ENCODE measurements at places on chromosomes 11 and 22.
A peak's percentile ranks its signal among the peaks of the same experiment; 100 is the strongest.

DNA sequence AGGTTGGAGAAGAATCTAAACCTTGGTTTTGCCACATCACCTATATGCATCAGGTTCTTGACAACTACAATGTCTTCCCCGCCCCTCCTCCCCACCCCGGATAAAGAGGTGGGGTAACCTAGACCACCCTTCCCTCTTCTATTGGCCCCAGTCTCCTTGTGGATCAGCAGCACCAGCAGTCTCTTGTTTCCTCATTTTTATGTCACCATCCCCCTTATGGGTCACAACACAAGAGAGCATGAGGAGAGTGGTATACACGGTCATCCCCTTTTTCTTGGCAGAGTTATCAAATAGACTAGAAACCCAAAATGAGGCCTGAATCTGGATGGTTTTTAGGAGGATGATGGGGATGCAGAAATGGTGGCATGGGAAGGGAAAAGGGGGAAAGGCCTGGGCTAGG is 1.2 kb downstream of the MS4A4E start:
- DNase-seq: no peak

- DNase-seq: no peak
Measured at GRCh38 chr11:120800206-120800605, 223.7 kb upstream of the TBCEL start.

DNA sequence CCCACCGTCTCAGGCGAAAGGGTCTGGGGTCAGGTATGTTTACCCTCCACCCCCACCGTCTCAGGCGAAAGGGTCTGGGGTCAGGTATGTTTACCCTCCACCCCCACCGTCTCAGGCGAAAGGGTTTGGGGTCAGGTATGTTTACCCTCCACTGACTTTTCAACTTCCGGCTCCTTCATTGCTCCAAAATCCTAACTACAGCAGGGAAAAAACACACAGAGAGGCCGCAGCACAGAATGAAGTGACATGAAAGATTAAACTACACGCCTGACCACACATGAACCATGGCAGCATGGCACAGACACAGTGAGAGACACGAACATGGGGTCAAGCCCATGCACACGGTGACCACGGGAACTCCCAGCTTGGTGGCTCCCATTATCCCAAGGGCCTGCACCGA is 634.9 kb upstream of the B3GAT1 start:
- DNase-seq: no peak

- no peak for DNase-seq
Measured at GRCh38 chr11:43381802-43382201, 23.1 kb downstream of the TTC17 start.

GRCh38 chr11:3231851-3232744 is at the start of gene MRGPRE:
Gene MRGPRE, minus strand, starts transcription at chr11:3232417. Its CDS starts 3,618 bp downstream, at chr11:3228799.
- DNase-seq: no peak

- no peak for DNase-seq
Measured at GRCh38 chr11:16605389-16605893, 133.0 kb upstream of the C11orf58 start.

GRCh38 chr11:125931668-125932067 is 14.2 kb upstream of the VSIG10L2 start:
- DNase-seq: no peak

DNA sequence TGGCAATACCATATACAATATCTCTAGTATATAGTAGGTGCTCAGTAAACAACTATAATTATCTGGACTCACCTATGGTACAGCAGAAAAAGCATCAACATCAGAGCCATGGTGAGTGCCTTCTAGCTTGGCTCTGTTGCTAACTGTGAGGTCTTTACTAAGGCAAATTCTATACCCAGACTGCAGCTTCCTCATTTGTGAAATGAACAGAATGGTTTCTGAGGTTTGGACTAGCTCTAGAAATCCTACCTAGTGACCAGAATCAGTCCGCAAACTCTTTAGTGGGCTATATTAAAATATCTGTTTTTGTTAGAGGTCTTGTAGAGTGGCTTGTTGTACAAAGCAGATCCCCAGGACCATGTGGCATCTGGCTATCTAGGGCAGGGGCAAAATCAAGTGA is 3.7 kb downstream of the MS4A1 start:
- no peak for DNase-seq

GRCh38 chr11:16361108-16361865 is 4.9 kb upstream of the SOX6 start:
- DNase-seq: no peak

DNA sequence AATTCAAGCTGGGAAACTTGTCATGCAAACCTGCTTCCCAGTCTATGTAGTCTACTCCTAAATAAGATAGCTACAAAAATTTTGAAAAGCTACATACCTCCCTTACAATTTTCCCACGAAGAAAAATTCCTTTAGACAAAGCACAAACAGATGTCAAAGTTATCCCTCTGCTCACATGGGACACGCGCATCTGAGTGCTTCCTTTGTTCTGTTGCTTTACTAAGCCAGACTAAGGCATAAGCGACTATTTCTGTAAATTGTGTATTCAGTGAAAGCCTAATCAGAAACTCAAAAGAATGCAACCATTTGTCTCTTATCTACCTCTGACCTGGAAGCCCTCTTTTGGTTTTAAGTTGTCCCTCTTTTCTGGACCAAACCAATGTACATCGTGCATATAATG is 583.7 kb upstream of the B3GAT1 start:
- no peak for DNase-seq

- DNase-seq: no peak
Measured at GRCh38 chr22:50720301-50721256, 17.4 kb upstream of the ACR start.

DNA sequence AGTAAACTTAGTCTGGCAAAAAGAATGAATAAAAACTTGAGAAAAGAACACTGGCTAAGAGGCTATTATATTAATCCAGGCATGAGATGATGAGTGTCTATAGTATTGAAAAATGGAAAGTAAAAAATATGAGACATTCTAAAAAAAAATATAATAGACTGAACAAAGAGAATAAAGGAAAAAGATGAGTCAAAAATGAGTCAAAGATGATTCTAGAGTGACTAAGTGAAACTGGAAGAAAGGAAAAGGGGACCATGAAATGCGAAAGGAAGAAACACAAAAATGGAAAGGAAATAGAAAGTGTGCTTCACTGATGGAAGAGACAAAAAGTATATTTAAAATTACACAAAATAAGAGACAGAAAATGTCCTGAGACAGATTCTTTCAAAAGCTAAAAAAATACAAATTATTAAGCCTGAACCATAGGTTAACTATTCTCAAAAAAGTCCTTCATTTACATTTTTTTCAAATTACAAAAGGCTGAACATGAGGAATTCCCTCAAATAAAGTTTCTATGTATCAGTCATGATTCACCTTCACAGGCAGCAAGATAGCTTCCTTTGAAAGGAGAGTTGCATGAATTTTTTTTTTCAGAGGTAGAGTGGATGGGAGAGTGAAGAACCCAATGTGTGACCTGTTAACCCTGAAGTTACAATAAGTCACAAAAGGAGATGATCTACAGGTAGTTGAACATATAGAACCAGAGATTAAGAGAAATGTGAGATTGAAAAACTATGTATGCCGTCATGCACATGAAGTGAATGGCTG is 75.2 kb downstream of the EIF3M start:
- no peak for DNase-seq

- no peak for DNase-seq
Measured at GRCh38 chr11:104898685-104899013, 389 bp upstream of the CASP12 start.

DNA sequence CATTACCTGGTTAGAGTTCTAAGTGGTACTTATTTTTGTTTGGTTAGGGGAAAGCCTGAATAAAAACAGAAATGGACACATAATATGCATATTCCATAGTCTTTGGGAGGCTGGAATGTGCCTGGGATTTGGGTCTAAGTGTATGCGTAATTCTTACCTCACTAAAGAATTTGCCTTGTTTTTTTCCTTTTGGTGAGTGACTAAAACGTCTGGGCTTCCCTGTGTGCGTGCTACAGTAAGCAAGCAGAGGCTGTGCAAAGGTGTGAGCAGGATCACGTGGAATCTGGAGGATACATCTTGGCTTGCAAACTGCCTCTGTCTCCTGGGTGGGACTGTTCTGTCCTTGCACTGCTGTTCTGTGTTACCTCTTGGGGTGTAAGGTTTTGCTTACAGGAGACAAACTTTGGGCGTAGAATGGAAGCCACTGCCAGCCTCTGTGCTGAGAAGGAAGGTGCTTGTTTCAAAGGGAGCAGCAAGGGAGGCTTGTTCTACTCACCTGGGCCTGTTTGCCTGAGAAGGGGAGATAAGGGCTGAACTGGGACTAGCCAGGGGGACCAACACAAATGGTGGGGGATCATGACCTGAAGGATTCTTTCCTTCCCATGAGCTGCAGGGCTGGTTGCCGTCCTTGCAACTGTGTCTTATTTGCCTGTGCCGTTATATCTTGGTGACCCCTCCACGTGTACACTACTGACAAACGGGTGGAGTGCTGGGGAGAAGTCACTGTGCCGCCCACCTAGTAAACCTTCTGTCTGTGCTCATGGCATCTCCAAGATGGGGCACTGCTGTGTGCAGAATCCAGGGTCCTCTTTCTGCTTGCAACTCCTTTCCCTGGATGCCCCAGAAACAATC is 4.5 kb downstream of the NEAT1 start:
- DNase-seq: peak; percentile 28

GRCh38 chr22:32561756-32562155 is 87.1 kb downstream of the FBXO7 start:
- no peak for DNase-seq

DNA sequence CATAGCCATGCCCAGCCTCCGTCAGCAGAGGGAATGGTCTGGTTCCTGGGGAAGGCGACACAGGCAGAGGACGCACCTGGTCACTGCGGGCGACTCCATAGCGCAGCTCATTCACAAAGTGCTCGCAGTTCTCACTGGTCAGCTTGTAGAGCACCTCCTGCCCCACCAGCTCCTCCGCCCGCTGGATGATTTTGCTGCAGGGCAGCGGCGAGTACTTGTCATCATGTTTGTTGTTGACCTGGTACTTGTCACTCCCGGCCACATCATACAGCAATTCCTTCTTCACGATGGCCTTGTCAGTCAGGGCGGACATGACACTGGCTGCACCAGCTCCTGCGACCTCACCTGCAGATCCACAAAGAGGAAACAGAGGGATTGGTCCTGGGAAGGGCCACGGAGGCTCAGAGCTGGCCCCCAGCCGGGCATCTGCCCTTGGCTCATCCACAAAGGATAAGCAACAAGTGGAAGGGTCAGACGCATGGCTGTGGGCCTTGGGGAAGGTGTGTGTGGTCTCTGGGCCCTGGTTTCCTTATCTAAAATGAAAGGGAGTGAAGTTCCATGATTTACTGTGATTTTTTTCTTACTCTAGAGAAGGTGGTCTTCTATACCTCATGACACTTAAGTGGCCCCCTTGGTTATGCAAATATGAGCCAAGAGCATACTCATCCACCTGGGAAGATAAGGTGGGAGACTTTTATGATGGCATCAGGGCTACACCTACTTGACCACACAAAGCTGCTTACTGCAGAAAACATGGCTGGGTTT is 24.0 kb downstream of the PLAAT3 start:
- DNase-seq: no peak

GRCh38 chr22:32219026-32219425 is 14.2 kb upstream of the RFPL2 start:
- DNase-seq: no peak

GRCh38 chr11:132046288-132046865 is 676.0 kb downstream of the NTM start:
- no peak for DNase-seq

DNA sequence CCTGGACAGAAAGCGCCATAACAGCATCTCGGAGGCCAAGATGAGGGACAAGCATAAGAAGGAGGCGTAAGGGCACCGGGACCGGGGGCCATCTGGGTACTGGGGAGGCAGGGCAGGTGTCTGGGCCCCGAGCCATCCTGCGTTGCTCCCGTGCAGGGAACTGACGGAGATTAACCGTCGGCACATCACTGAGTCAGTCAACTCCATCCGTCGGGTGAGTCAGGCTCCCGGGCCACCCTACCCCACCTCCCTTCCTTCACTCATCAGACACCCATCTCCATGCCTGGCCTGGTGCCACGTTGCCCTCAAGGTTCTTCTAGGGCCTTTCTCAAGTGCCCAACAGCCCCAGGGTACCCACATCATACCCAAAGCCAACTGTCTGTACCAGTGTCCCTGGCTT is 15.0 kb downstream of the PLCB3 start:
- no peak for DNase-seq

DNA sequence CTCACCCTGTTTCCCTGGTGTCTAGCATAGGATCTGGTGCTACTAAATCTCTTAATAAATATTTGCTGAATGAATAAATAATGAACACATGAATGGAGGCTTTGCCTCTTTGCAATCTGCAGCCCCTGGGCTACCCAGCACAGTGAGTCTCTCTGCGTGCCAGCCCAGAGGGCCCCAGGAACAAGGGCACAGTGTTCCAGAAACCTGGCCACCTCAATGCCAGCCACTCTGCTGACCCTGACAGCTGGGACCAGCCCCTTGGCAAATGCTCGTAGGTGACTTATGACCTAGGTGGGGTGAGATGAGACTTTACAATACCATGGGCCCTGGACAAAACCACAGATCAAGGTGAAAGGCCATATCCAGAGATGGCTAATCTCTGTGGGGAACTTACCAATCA is 31.6 kb downstream of the UQCR10 start:
- DNase-seq: no peak

- no peak for DNase-seq
Measured at GRCh38 chr11:75499423-75500190, 26.1 kb downstream of the GDPD5 start.

- DNase-seq: no peak
Measured at GRCh38 chr11:132734217-132734616, 798.1 kb downstream of the OPCML start.

GRCh38 chr11:34655335-34656008 is 34.6 kb downstream of the EHF start:
- no peak for DNase-seq

DNA sequence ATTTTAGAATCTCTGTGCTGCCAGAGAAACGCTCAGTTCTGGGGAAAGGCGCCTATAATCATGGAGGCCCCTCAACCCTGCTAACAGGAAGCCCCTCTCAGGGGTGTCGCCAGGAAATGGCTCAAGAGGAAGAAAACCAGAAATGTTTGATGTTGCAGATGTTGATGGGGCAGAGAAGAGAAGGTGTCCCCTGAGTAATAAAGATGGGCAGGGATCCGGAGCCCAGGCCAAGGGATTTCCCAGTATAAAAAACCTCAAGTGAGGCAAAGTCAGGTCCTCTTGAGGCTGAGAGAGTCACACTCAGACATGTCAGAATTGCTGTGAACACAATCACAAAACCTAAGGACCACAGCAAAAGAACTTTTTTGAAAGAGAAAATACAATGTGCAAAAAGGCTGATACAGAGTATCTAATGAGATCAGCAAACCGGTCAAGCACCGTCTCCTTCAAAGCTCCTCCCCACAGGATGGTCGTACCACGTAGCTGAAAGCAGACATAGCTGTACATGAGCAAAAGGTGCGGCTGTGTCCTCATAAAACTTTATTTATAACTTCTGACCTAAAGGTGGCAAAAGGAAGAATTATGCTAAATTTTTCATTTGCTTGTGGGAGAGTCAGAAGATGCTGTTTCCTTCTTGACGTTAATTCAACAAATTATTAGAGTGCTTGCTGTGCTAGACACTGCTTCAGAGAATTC is 12.2 kb downstream of the MOV10L1 start:
- DNase-seq: no peak

All from activated CD8-positive, alpha-beta memory T cell treated with anti-CD3 and anti-CD28 coated beads, Interleukin-2, amount 50 U/mL, for 4 hours (primary cell).